Upper lobe of left lung (tissue), 6 donors: ENCODE measurements at places on chromosomes 13 and 19. TPM values are rescaled to one million over a fixed set of nuclear protein-coding genes. Genes with fewer than 3 reads are reported as not detected.
A peak's percentile ranks its signal among the peaks of the same experiment; 100 is the strongest.

The CYP4F22 gene
- not detected for total RNA-seq

The GIPC3 gene
- 1.4 TPM for total RNA-seq

The ZNF610 gene
- total RNA-seq: 5.3 TPM

The INSR gene
- total RNA-seq: 52.6 TPM

The PPAN gene
- 35.4 TPM for total RNA-seq

DNA sequence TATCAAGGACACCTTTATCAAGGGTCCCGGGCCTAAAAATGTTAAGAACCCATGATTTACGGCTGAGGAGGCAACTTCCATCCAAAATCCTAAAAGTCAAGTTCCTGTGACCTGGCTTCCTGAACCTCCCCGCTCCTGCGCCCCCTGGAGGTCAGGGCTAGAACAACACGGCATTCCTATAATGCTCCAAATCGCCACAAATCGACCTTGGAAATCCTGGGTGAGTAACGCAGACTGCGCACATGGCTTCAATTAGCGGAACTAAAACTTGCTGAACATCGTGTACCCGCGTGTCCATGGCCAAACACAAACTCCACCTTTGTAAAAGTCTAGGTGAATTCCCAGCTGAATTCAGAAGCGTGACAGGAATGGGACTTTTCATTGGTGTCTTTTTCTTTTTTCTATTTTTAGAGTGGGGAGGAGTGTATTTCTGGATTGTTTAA lies 4.3 kb upstream of the C5AR1 start:
- peak; percentile 74 for DNase-seq

GRCh38 chr13:59279028-59279427 lies 884.7 kb downstream of the DIAPH3 start:
- no peak for DNase-seq
